Foreskin keratinocyte (primary cell): ENCODE measurements at places on chromosomes 11 and 22. TPM values are rescaled to one million over a fixed set of nuclear protein-coding genes. Genes with fewer than 3 reads are reported as not detected.

CECR2 gene
- not detected in 2 replicates for total RNA-seq

- DNase-seq = no peak
Observed at GRCh38 chr11:60672255-60672654, 27.2 kb upstream of the MS4A8 start.

DNA sequence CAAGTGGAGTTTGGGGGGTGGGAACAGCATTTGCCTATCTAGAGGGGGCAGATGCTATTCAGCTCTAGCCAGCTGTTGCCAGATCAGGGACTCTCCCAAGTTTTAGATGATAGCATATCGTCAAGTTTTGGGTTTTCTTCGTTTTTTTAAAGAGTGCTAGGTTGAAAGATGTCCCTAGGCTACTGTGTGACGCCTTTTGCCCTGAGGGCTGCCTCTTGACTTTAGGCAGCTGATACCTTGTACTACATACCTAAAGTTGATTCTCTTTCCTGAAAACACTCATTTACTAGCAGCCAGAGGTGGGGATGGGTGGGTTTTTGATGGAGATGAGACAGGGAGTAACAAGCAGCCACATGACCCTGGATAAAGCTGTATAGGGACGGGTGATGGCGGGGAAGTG, 87.1 kb downstream of the ABTB2 start:
- no peak for DNase-seq

- no peak for DNase-seq
Observed at GRCh38 chr11:7501894-7502293, 11.9 kb upstream of the PPFIBP2 start.

DNA sequence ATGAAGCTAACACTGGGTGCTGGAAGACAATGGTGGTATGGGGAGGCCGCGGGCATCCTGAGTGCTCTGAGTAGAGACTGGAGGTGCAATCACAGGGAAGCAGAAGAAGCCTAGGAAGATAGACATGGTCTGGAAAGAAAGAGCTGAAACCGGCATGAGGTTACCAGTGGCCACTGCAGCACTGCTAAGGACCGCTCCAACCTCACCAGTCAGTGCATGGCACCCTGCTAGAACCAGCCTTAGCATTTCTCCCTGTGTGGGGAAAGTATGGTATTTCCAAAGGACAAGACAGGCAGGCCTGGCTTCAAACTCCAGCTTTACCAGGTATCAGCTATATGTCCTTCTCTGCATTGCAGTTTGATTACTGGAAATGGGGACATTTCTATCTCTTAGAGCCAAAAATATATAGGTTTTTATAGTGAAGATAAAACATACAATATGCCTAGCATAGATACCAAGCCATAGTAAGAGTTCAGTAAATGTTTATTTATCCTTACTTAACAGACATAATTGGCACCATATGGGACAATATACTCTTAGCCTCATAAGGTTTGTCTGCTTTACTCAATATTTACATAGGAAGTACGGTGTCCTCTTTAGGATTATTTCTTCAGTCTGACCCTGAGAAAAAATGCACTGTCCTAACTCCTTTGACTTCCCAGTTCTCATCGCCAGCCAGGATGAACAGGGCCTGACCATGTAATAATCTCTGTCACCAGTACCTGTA, 231.1 kb downstream of the TENM4 start:
- no peak for DNase-seq

BTG4 gene
- total RNA-seq = 0.14 and 0.24 TPM in 2 replicates

- no peak for DNase-seq
Observed at GRCh38 chr11:75539459-75540334, 14.0 kb upstream of the GDPD5 start.

PATL1 gene
- 28.2 and 32.3 TPM in 2 replicates for total RNA-seq

HPS4 gene
- total RNA-seq = 31.3 and 33.7 TPM in 2 replicates

DNA sequence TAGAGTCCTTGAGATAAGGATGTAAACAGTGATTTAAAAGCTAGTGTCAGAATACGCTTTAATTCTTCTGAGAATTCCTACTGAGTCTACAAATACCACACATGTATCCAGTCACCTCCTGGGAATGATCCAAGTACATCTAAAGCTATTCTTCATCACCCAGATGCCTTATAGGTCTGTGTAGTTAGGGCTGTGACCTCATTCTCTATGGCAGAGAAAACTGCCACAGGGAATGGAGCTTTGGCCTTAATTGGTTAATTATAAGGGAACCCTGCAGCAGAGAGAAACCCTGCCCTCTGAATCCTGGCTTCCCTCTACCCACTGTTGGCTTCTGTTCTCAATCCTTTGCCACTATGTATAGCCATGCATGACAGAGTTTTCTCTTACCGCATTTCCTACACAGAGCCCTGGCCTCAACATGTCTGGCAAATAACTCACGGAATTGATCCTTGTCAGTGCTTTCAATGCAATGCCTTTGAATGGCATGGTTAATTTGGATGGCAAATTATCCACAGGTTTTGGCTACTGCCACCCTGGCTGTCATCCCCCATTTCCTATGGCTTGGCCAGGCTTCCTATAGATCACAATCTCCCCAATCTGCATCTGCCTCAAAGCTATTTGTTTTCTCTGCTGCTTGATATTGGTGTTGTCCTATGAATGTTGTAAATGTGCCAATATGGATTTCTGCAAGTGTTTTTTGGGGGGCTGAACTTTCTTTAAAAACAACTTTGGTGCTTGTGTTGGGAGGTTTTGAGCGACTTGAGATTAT, 2.9 kb downstream of the DIXDC1 start:
- peak; percentile 76 for DNase-seq

- DNase-seq = peak; percentile 83
Observed at GRCh38 chr11:108698844-108699642, 34.2 kb downstream of the DDX10 start.

MRGPRF gene
- total RNA-seq = 0.07 and 0.14 TPM in 2 replicates

DNA sequence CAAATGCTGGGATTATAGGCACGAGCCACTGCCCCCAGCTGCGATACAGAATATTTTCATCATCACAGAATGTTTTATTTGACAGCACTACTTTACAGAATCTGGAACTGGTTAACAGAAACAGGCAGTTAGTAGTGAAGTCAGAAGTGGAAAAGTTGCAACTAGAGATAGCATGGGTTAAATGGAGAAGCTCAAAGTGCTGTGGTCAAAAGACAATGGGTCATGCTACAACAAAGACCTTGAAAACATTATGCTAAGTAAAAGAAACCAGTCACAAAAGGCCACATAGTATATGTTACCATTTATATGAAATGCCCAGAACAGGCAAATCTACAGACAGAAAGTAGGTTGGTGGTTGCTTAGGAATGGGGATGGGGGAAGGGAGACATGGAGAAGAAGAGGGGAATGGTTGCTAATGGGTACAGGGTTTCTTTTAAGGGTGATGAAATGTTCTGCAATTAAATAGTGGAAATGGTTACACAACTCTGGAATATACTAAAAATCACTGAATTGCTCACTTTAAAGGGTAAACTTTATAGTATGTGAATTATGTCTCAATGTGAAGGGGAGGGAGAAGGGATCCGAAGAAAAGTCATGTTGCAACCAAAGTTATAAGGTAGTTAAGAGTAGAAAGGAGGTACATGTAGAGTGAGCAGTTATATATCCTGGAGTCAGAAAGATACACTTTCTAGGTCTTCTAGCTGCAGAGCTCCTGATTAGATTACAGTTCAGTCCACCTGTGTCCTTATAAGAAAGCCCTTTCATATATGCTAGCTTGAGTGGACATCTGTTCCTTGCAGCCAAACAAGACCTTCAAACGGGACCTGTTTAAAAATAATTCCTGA, 46.3 kb upstream of the RAPSN start:
- no peak for DNase-seq

DNA sequence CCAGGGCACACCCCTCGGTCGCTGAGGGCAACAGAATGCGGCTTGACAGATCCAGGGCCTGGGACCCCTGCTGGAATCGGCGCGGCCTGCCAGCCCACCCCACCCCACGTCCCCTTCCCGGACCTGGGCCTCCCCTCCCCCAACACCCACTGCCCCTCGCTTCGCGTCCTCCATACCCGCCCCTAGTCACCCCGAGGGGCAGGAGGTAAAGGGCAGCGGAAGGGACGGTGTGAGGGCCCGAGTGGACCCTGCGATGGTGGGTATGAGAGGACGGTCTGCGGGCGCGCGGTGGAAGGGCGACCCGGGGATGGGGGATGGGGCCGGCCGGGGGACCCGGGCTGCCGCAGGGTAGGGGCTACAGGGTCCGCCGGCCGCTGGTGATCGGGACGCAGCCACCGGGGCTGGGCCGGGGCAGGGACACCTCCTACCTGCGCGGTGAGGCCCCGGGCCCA, 311 bp downstream of the APBB1 start:
- no peak for DNase-seq

MMP8 gene
- not detected in 2 replicates for total RNA-seq

GRCh38 chr11:10358696-10359095, 53.8 kb downstream of the ADM start:
- peak; percentile 95 for DNase-seq

ATL3 gene
- 43.0 and 50.4 TPM in 2 replicates for total RNA-seq

KRTAP5-8 gene
- total RNA-seq = not detected in 2 replicates

PAAF1 gene
- 12.0 and 16.1 TPM in 2 replicates for total RNA-seq

DNA sequence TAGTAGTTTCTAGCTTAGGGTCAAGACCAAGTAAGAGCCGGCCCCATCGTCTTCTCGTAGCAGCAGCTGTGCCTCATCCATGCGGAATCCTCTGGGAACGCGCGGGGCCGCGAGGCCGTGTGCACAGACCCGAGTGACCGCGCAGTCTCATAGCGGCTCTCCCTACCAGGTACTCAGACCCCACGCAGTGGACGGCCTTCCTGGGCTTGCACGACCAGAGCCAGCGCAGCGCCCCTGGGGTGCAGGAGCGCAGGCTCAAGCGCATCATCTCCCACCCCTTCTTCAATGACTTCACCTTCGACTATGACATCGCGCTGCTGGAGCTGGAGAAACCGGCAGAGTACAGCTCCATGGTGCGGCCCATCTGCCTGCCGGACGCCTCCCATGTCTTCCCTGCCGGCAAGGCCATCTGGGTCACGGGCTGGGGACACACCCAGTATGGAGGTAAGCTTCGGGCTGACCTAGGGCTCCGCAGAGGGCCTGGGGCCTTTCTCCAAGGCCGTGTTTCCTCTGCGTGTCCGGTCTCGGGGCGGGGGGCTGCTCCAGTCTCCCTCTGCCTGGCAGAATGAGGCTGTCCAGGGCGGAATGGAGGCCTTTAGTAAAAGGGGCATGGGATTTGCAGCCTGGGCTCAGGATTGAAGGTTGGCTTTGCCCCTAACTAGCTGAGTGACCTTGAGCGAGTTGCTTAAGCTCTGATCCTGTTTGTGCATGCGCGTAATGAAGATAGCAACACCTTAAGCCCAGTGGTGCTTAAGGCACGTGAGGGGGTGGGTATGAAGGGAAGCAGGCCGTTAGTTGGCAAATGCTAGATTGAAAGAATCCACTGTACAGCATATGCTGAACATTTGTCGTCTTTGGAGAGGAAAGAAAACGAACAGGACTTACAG, 48.9 kb downstream of the ST14 start:
- no peak for DNase-seq

- DNase-seq = peak; percentile 84
Observed at GRCh38 chr11:87368858-87369480, 331.2 kb downstream of the TMEM135 start.

DNA sequence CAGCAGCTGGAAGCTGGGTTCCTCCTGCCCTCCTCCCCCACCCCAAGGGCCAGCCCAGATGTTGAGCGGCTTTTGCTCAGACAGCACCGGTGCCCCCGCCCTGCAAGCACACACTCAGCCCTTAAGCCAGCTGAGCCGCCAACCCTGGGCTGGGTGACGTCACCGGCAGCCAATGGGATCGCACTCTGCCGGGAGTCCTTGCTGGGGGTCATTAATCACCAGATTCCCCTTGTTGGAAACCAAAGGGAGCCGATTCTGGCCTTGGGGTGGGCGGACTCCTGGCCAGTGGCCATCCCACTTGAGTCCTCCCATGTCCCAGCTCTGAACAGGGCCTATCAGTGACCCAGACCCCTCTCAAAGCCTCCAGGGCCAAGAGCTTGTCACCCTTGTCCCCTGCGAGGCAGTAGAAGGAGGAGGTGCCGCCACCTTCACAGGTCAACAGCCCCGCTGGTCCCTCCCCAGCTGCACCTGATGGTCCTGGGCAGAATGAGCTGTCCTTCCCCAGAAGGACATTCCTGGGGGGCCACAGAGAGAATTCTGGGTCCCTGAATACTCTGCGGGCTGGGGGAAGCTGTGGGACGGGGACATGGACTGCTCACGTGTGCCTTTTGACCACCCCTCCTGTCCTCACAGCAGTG, 7.4 kb downstream of the DUSP8 start:
- DNase-seq = no peak

DNA sequence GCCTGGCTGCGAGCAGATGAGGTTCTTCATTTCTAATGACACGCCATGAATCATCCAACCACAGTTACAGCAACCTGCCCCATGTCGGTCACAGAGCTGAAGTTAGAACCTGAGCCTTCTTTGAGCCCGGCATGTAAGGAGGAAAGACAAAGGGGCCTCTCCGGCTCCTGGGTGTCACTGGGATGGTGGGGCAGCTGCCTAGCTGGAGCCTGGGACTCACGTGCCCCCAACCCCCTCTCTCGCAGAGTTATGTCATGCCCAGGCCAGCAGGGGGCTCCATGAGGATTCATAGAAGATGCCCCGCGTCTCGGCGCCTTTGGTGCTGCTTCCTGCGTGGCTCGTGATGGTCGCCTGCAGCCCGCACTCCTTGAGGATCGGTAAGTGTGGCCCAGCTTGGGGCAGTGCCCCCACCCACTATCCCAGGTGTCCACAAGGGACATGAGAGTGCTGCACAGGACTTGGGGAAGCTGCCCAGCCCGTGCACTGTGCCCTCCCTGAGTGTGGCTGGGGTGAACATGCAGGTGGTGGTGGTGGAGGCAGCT, 148.5 kb downstream of the GRIK4 start:
- DNase-seq = no peak

GRCh38 chr11:45232341-45233080, 53.6 kb downstream of the SYT13 start:
- DNase-seq = no peak

GRCh38 chr22:19723983-19724827, 866 bp downstream of the GP1BB start:
- DNase-seq = peak; percentile 14

DNA sequence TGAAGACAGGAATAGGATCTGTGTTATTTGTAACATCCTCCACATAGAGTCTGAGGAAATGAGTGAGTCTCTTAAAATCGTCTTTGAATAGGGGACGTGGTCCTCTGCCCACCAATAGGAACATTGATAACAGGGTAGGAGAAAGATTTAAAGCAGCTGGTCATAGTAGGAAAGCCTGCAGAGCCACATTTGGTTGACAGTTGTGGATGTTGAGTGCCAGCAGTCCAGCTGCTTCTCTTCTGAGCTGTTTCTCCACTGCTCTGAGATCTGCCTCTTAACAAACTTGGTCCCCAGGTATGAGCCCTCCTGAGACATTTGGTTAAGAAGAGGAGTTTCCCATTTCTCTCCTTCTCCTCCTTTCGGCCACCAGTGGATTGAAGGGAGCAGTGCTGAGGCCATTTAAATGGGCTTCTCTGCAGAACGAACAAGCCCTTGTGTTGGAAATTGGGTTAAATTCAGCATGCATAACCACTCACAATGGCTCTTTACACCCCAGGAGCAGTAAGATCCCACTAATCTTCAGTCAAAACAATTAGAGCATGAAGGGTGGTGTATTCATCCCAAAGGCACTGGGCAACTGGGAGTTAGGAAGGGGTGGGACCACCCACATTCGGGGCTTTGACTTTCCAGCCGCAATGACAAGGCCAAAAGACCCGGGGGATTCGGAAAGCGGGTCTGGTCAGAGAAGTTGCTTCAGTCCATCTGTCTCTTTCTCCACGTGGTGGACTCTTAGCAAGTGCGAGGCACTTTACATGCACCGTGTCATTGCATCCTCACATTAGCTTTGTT, 32.3 kb downstream of the MIAT start:
- no peak for DNase-seq
